ENCODE measurements at places on chromosomes 12 and 14.

- DNase-seq = no peak
Observed at GRCh38 chr12:64236549-64236948, 14.5 kb upstream of the KICS2 start.

DNA sequence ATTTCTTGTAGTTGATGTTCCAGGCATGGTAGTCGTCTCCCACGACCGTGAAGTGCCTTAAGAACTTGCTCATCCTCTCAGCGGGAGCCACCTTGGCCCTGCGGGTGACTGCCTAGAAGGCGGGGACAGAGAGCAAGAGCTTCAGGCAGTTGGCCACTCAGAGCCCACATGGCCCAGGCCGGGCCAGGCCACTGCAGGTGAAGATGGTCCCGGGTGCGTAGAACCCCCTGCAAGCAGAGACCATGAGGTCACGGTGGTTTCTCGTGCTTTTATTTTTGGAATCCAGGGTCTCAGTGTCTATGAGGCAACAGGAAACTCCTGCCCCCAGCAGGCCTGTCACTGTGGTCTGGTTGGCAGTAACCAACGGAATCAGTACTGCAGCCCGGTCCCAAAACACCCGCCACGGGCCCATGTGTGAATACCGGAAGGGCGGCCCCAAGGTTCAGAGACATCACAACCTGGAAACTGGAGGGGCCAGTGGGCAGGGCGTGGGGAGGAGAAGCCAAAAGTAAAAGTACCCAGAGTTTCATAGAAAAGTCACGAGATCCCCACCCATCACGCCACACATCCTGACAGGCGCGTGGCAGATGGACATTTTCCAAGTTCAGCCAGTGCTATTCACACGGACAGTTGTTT, 27.5 kb downstream of the HVCN1 start:
- no peak for DNase-seq

- DNase-seq = no peak
Observed at GRCh38 chr12:76410781-76411180, 62.6 kb upstream of the BBS10 start.

- no peak for DNase-seq
Observed at GRCh38 chr12:52275686-52276085, 1.2 kb downstream of the KRT86 start.

- DNase-seq = no peak
Observed at GRCh38 chr14:72434856-72435255, 459.0 kb downstream of the DPF3 start.

DNA sequence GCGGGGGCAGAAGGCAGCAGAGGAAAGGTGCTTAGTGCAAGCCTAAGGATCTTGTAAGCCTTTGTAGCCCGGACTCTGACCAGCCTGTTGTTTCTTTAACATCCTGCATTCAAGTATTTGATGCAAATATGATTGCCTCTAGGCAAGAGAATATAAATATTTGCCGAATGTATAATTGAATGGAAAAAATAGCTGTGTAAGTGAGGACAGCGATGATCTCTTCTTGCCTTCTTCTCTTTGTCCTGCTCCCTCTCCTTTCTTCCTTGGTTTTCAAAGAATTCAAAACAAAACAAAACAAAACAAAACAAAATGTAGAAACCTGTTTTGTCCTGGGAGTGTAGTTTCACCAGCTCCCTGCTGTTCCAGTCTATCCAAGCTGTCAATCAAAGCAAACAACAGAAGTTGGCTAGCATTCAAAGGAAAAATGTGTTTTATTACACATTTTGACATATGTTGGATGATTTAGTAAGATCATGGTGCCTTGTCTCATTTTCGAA, 74.9 kb upstream of the CPM start:
- no peak for DNase-seq

DNA sequence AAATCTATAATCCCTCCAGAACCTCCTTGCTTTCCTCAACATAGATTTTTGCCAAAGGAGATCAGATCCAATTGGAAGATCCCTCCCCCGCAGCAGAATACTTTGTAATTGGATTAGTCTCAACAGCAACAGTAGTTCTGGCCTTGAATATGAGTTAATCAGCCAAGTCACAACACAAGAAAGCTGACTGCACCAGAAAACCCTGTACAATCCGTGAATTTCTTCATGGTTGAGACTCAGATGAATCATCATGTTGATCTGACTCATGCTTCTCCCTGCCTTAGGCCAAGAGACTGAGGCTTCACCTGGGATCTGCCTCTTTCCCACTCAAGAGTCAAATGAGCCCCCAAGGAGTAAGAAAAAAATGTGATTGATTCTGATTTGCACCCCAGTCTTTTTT, 3.0 kb upstream of the METTL17 start:
- DNase-seq = no peak

GRCh38 chr12:106342397-106343213, 14.9 kb upstream of the POLR3B start:
- DNase-seq = no peak

DNA sequence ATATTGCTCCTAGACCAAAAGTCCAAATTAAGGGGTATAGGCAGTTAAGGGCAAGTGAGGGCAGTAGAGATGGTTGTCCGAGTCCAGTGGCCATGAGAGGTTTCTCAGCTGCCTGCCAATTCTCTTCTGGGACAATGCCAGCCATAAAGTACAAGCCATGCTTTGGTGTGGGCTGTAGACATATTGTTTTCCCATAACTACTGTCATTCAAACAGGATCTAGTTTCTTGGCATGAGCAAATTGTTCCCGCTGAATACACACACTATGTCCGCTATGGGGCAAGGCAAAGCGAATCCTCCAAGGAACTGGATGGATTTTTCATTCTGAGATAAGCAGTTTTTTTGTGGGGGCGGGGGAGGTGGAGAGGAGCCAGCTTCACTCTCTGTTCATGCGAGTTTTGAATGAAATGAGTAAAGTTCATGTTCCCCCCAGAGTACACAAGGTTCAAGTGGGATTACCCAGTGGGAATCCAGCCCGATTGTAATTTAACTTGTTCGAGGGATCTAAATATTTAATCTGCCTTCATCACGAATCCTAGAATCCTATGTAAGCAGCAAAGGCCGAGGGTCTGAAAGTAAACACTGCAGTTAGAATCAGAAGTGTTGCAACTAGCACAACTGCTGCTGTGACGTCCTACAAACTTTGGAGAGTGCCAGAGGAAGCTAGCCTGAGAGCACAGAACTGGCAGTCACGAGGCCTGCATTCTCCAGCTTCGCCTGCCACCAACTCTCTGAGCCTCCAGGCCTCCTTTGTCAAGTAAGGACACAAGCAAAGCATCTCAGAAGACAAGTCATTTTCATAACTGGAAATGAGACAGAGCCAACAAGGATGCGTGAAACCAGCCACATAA, 137.0 kb downstream of the CRADD start:
- peak; percentile 59 for DNase-seq

DNA sequence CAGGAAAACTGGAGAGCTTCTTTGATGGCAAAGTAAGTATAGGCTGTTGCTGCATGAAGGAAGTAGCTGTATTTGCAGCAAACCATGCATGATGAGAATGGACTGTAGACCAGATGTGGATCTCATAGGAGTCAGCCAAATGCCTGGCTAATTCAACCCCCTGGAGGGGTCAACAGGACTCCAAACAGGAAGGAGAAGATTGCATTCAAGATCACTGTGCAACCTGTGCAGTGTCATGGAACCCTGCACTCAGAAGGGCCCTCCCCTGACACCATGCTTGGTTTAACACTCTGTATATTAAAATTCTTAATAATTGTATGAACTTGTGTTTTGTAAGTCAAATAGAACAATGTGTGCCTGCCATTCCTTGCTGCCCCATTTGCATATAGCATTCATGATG, 225.1 kb upstream of the FSCB start:
- no peak for DNase-seq

GRCh38 chr14:62592877-62593276, 452.4 kb downstream of the KCNH5 start:
- no peak for DNase-seq

GRCh38 chr14:91997492-91997891, 42.4 kb downstream of the TRIP11 start:
- DNase-seq = no peak

DNA sequence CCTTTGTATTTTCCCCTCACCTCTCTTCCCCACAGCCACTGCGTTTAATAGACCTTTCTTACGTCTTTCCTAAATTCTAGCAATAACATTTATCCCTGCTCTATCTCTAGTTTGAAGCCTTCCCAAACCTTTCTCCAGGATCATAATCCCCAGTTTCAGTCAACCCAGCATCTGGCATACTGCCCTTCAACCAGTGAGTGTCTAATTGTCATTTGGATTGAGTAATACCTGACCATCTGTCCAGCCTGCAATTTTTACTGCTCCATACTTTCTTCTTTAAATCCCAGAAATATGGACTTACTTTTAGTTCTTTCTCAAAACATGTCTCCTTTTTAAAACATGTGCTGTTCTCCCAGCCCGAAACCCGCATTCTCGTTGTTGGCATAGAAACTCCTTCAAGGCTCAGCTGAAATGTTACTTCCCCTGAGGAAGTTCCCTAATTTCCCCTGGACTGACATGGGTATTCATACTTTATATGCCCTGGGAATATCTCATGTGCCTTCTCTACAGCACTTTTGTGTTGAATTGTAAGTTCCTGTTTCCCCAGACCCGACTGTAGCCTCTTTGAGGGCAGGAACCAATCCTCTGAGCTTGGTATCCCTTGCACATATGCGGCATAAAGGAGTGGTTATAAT, 65.1 kb upstream of the ETV6 start:
- DNase-seq = no peak

- no peak for DNase-seq
Observed at GRCh38 chr12:31011336-31011735, 62.3 kb upstream of the DDX11 start.

DNA sequence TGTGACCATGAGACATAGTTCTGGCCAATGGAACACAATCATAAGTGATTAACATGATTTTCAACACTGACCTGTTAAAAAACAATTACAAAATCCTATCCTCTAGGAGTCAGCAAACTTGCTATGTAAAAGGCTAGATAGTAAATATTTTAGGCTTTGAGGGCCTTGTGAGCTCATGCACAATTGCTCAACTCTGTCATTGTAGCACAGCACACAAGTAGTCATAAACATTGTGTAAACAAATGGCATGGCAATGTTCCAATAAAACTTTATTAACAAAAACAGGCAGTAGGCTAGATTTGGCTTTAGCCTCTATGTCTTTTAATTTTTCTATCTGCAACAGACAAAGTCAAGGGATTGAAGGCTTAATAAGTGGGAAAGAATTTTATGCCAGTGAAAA, 350.7 kb downstream of the C12orf50 start:
- no peak for DNase-seq

GRCh38 chr12:41819948-41820347, 324.7 kb downstream of the GXYLT1 start:
- DNase-seq = no peak

DNA sequence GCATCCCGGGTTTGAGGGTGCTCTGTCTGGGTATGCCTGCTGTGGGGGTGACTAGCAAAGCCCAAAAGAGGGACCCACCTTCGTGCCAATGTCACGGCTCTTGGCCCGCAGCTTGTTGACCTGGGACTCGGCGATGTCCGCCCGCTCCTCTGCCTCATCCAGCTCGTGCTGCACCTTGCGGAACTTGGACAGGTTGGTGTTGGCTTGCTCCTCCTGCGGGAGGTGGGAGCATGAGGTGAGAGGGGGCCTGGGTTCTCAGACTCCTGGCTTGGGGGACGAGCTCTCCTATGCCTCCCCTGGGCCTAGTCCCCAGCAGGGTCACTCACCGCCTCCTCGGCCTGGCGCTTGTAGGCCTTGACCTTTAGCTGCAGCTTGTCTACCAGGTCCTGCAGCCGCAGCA, 5.6 kb upstream of the MYH6 start:
- DNase-seq = no peak

DNA sequence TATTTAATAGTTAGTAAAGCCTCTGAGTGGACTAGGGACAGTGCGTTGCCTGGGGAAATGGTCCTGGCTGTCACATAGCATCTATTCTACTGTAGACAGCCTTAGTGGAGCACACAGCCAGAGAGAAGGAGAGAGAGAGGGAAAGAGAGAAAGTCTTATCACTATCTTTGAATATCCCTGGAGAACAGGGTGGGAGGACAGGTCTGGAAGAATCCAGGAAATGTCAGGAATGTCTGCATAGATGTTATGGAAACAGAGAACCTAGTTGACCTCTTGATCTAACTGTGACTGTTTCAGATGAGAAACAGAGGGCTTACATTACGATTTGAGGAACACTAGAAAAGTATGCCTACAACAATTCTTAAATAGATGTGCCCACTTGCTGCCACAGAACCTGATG, 92.8 kb downstream of the SLC15A5 start:
- DNase-seq = no peak

- DNase-seq = no peak
Observed at GRCh38 chr12:66735275-66735674, 56.4 kb upstream of the GRIP1 start.

- DNase-seq = no peak
Observed at GRCh38 chr12:102167821-102168604, 29.6 kb downstream of the PMCH start.

DNA sequence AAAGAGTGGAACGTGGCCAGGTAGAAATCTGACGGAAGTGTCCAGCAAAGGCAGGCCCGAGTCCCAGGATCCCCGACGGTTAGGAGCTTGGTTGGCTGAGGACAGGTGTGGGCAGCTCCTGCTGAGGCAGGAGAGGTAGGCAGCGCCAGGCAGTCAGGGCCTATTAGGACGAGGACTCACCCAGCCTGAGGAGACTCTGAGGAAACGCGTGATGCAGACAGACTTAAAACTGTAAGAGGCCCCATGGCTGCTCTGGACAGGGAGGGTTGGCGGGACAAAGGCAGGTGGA, 255.7 kb upstream of the SFSWAP start:
- DNase-seq = no peak

DNA sequence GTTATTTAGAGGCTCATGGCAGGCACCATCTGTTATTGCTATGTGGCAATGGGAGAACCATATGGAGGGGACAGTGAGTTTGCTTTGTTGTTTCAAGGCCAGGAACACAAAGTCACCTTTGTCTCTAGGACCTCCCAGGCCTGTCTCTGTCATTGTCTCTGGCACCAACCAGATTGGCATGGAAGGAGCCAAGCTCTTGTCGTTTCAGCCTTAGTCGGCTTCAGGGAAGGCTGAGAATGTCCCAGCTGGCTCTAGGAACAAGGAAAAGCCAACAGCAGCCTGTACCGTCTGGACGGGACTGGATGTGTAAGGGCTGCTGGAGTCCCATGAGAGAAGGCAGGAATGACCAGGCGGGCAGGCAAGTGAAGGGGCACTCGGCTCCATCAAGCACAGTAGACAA, 29.2 kb downstream of the RPH3A start:
- no peak for DNase-seq

DNA sequence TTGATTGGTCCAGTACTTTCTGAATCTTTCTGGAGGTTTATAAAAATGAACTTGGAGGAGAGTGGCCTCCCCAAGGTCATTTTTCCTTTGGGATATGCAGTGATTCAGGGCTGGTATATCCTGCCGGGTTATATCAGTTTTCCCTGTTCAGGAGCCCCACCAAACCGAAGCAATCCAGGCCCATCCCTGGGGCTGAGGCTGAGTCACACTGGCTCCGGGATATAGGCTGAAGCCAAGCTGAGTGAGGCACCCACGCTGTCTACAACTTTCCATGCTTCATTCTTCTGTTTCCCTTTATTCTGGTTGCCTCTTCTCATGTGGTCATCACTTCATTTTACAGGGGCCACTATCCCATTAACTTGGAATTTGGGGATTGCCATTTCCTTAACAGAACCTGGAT, 3.4 kb downstream of the SSPN start:
- no peak for DNase-seq

All from anterior cingulate cortex (tissue), 58 donors.